ENCODE measurements at places on chromosomes 11 and 22.

DNA sequence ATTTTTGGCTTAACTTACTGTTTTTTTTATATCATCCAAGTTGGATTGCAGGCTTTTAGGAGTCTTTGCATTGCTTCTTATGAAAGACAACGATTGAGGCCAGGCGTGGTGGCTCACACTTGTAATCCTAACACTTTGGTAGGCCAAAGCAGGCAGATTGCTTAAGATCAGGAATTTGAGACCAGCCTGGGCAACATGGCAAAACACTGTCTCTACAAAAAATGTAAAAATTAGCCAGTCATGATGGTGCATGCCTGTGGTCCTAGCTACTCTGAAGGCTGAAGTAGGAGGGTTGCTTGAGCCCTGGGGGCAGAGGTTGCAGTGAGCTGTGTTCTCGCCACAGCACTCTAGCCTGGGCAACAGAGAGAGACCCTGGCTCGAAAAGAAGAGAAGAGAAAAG is 56.6 kb downstream of the BID start:
- DNase-seq, result no peak

DNA sequence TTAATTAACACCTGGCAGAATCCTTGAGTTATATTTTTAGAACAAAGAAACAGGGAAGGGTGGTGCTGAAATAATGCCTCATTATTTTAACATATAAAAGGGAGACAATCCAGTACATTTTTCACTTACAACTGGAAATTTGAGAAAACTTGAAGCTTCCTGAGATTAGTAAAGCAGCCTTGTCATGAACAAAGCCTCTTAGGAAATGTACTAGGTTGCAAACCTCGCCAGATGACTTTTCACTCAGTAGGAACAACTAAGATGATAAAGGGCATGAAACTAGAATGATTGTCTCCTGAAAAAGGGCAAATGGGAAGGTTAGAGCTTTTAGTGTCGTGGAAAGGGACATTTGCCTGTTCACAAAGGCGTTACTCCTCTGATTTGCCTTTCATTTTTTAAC is 289.6 kb downstream of the ETS1 start:
- no peak for DNase-seq

- DNase-seq, result no peak
Measured at GRCh38 chr11:43289368-43289767, 22.4 kb upstream of the API5 start.

- no peak for DNase-seq
Measured at GRCh38 chr11:118872403-118872821, 11.3 kb upstream of the CXCR5 start.

DNA sequence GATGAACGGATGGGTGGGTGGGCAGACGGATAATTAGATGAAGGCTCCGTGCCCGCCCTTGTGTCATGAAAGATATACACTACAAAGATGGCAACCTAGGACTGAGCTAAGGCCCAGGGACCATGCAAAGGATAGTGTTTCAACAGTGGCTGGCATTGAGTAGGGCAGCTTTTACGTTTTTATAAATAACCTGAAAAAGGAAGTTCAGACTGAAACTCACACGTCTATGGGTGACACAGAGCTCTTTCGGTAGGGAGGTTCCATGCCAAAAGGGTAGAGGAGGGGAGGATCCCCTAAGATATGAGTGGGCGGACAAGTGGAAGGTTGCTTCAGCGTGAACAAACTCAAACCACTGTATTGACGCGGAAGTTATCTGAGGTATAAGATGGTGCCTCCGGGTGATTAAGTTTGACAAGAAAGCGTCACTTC is 90.5 kb downstream of the UBASH3B start:
- no peak for DNase-seq

- DNase-seq, result no peak
Measured at GRCh38 chr22:49915610-49916009, 2.6 kb downstream of the ALG12 start.

DNA sequence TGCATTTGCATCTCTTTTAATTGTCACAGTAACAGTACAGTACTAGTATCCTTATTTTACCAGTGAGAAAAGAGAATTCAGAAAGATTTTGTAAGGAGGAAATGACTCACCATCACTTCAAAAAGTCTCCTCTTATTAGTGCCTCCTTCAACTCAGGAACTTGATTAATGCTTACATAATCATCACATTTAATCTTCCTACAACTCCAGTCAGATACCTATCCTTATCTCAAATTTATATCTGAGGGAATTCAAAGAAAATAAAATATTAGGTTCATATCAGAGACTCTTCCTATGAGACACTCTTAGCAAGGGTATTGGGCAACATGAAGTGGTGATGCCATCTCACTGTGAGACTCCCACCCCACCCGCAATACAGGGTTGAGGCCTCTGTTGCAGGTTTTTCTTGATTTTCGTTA is 26.1 kb upstream of the CTSC start:
- no peak for DNase-seq

DNA sequence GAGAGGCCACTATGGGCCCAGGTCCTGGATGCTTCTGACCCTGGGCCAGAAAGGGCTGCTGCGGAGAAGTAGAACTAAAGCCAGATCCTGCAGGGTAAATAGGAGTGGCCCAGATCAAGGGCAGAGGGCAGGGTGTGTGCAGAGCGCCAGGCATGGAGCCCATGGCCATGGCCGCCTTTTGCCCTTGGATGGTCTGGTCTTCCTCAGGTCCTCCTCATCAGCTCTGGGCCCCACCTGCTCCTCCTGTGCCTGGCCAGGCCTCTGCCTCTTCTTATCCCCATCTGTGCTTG is 277.6 kb downstream of the BRD1 start:
- no peak for DNase-seq

DNA sequence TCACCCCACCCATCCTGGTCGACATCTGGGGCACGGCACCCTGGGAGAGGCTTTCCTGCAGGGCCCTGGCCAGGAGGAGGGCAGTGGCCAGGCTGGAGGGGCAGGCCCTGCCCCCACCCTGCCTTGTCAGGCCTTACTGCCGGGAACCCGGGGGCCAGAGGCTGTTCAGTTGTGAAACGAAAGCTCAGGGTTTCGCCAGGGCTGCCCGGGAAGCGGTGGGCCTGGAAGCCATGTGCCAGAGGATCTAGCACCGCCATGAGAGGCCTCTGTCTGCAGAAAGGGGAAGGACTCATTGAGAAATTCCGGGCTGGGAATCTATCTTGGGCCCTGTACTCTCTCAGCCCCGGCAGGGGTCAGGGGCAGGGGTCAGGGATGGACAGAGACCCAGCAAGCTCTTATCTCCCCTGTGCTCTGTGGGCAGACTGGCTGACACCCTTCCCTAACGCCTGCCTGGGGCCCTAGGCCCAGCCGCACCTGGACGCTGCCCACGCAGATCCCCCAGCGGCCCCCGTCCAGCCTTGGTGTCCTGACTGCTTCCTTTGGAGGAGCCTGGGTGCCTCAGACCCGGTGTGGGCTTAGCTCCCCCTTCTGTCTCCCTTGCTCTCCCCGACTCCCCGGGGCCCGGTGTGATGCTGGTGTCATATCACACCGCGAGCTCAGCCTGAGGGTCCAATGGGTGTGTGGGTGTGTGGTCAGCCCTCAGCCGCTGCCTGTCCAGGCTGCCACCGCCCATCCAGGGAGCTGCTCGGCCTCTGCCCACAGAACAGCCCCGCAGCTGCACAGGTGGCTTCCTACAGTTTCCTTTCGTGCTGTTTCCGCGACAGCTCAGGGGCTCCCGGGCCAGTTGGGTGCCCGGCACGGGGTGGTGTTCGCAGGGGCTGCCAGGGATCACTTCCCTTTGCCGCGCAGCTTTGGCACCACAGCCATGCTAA is 6.5 kb downstream of the PIM3 start:
- DNase-seq, result no peak

- DNase-seq, result no peak
Measured at GRCh38 chr11:35178873-35179272, 39.9 kb downstream of the CD44 start.

GRCh38 chr22:29090039-29090438 is 17.2 kb downstream of the KREMEN1 start:
- no peak for DNase-seq

GRCh38 chr11:133999355-133999754 is 42.6 kb upstream of the IGSF9B start:
- DNase-seq, result no peak

GRCh38 chr11:40236526-40236925 is 1222.9 kb downstream of the LRRC4C start:
- no peak for DNase-seq

DNA sequence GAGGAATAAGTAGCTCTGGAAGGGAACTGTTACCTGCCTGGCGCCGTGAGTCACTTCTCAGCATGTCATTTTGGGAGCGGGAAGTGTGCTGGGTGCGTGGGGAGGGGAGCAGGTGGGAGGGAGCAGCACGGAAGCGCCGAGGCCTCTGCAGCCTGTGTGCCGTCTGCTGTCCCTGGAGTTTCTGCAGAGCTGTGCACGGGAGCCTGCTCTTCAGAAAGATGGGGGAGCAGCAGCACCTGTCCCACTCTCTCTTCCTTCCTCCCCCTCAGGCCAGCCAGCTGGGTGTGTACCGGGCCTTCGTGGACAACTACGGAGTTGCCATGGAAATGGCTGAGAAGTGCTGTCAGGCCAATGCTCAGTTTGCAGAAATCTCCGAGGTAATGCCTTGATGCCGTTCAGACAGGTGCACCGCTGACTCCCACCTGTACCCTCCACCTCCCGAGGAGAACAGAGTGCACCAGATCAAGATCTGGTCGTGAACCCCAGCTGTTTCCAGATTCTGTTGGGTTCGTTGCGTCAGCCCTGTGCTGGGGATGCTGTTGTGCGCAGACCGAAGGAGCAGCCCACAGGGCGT is 87.9 kb downstream of the BCR start:
- DNase-seq, result no peak

GRCh38 chr11:33317662-33318061 is 60.5 kb downstream of the HIPK3 start:
- DNase-seq, result no peak

- no peak for DNase-seq
Measured at GRCh38 chr22:38176170-38176741, 5.4 kb downstream of the PLA2G6 start.

DNA sequence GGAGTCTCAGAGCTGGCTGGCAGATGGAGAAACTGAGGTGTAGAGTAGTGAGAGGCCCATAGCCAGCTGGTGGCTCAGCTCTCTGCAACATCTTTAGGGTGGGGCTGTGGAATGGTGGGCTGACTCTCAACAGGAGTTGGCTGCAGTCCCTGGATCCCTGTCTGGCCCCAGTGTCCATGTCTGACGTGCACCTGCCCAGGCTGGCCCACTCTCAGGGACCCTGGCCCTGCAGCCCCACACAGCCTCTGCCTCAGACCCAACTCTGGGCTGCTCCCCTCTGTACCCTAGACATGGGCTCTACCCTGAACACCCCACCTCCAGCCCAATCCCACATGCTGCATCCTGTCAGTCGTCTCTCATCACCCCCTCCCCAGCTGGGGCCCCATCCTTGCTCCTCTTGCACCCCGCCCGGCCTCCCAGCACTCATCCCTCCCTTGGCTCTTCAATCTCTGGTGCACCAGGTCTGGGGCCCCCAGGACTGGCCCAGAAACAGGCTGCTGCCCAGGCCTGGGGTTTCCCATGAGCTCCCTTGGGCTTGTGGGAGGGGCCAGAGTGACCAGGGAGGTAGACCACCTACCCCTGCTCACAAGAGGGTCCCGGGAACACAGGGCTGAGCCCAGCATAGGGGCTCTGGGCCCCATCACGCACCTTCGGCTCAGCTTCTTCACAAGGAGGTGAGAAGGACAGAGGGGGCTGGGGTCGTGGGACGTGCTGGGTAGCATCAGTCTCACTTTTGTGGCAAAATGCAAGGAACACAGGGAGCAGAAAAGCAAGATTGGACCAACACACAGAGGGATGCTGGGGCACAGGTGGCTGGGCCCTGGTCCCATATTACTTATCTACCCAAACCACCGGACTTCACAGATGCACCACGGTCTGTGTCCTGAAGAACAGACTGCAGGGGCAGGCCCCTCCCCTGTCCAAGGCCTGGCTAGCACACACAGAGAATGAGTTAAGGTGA is 31.5 kb downstream of the ARVCF start:
- DNase-seq, result no peak

DNA sequence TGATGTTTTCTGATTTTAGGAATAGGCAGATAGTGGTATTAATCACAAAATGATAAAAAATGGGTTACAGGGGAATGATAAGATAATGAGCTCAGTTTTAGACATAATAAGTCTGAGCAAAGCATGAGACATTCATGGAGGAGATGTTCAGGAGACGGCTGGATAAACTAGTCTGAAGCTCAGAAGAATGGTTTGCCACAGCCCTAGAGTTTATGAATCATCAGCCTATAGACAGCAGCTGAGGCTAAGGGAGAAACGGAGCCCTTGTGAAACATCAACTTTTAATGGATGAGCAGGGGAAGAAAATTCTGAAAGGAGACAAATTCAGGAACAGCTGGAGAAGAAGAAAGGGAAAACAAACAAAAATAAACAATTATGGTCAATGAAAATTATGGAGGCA is 87.2 kb downstream of the RELT start:
- DNase-seq, result no peak

DNA sequence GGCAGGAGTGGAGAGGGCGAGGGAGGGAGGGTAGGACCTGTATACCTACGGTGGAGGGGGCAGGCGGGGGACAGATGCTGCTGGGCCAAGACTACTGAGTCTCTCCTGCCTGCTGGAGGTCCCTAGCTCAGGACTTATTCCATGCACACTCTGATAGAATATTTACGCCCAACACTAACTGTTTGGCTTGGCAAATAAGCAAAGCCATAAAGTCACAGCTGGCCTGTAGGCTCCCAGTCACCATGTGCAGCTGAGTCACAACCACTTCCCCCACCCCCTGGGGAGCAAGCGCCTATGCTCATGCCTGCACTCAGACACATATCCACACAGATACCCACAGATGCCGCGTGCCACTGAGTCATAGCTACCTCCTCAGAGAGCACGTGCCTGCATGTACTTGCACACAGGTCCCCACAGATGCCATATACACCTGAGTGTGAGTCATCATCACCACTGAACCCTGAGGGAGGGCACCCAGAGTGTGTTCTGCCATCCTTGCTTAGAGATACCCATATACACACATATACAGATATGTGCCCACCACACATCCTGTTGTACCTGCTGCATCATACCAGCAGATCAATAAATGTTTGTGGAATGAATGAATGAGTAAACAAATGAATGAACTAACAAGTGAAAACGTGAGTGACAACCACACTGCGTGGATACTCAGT is 95.8 kb downstream of the SWAP70 start:
- DNase-seq, result peak; percentile 94

- DNase-seq, result no peak
Measured at GRCh38 chr11:30432178-30432577, 109.3 kb downstream of the ARL14EP start.

DNA sequence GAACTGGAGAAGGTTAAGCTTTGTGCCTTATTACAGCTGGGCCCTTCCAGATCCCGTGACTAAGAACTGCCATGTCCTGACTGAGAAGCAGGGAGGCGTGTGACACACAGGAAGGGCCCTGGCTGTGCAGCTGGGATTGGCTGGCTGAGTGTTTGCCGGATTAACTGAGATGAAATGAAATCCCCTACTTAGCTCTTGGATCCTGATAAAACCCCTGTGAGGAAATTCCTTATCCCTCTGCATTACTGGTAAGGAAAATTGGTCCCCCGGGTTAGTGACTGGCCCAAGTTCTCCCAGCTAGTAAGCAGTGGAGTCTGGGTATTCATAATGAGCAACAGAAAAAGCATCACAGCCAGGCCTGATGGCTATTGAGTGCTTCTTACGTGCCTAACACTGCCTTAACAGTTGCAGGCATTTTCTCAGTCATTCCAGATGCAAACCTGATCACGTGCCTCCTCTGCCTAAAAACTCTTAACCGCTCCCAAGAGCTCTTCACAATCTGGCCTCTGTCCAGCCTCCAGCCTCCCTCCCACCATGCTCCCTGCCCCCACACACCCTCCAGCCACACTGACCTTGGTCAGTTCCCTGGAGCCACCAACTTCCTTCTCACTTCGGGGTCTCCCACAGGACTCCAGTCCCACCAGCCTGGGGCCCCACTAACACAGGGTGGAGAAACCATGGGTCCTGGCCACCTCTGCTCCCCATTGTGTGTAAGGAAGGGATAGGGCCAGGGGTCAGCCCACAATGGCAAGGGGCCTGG is 37.8 kb downstream of the ARRB1 start:
- DNase-seq, result no peak

Measured in brain pericyte (primary cell).